Right atrium auricular region (tissue), 2 donors: ENCODE measurements at places on chromosomes 7 and 10. TPM values are rescaled to one million over a fixed set of nuclear protein-coding genes. Genes with fewer than 3 reads are reported as not detected.
A peak's percentile ranks its signal among the peaks of the same experiment; 100 is the strongest.

- no peak for DNase-seq
- peak overlapping the region; percentile 15 for H3K27ac ChIP-seq
- H3K4me1 ChIP-seq: no peaks in the 10 kb centered on the region
- no peak overlapping the region for H3K4me3 ChIP-seq
These were observed 49.7 kb downstream of the ADD3 start for GRCh38 chr10:110057456-110057855.

GRCh38 chr10:3162533-3162932 lies 10.0 kb downstream of the PITRM1 start:
- no peak for DNase-seq
- no peak overlapping the region for H3K27ac ChIP-seq
- H3K4me1 ChIP-seq: no peaks in the 10 kb centered on the region
- H3K36me3 ChIP-seq: peaks cover 80% of the 10 kb centered on the region
- H3K27me3 ChIP-seq: no peaks in the 10 kb centered on the region

Gene COX19
- 5.5 TPM for total RNA-seq

Gene ACSL5
- total RNA-seq: 12.0 TPM

Gene MINDY4
- 8.8 TPM for total RNA-seq
